Tibial nerve (tissue), 4 donors: ENCODE measurements at places on chromosomes 7 and 10.

GRCh38 chr7:2120251-2120660, 112.5 kb downstream of the MAD1L1 start:
- H3K4me1 ChIP-seq, result peaks cover 18% of the 10 kb centered on the region
- no peak overlapping the region for H3K27ac ChIP-seq
- no peaks in the 10 kb centered on the region for H3K27me3 ChIP-seq
- H3K36me3 ChIP-seq, result no peaks in the 10 kb centered on the region
- H3K4me3 ChIP-seq, result no peak overlapping the region

- H3K4me3 ChIP-seq, result no peak overlapping the region
- no peaks in the 10 kb centered on the region for H3K4me1 ChIP-seq
- H3K27me3 ChIP-seq, result no peaks in the 10 kb centered on the region
- no peaks in the 10 kb centered on the region for H3K36me3 ChIP-seq
Observed at GRCh38 chr10:73117976-73118743, 7.9 kb downstream of the NUDT13 start.

GRCh38 chr7:159061674-159062212, 82.9 kb downstream of the VIPR2 start:
- no peak overlapping the region for H3K4me3 ChIP-seq
- H3K27me3 ChIP-seq, result no peaks in the 10 kb centered on the region
- H3K36me3 ChIP-seq, result no peaks in the 10 kb centered on the region
- no peak overlapping the region for H3K27ac ChIP-seq

DNA sequence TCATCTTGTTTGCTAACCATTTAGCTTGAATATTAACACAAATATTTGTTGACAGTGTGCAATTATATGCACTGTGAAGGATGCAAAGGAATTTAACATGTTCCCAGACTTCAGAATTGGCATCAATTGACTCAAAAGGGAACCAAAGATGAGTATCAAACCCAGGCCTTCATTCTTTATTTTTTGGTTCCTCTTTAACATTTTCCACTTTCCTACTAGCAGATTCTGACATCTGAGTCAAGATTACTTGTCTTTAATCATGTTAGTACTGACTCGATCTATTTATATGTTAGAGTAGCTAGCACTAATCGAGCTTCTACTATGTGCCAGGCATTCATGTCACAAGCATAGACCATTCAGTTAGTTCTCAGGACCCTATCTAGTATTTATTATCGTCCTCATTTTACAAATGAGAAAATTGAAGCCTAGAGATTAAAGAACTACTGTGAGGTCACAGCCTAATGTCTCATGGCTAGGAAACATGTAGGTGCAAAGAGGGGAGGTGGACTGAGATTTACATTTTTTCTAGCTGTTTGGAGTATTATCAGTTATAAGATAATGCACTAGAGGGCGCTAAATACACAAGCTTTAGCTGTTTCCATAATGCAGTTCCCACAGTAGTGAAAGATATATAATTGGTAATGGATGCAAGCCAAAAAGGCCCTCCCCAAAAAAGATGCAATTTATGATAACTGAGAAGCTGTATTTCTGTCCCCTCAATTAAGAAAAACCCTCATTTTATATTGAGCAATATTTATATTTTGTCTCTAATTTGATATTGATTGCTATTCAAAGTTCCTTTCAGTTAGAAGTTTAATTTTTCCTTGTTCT, 32.9 kb upstream of the KMT2E start:
- peaks cover 70% of the 10 kb centered on the region for H3K4me1 ChIP-seq
- H3K4me3 ChIP-seq, result no peak overlapping the region
- H3K27me3 ChIP-seq, result no peaks in the 10 kb centered on the region
- no peak for DNase-seq
- peak overlapping the region; percentile 99 for H3K27ac ChIP-seq

GRCh38 chr7:3887096-3887690, 586.1 kb downstream of the SDK1 start:
- H3K4me1 ChIP-seq, result no peaks in the 10 kb centered on the region
- no peak overlapping the region for H3K27ac ChIP-seq
- DNase-seq, result no peak
- H3K36me3 ChIP-seq, result no peaks in the 10 kb centered on the region
- no peak overlapping the region for H3K4me3 ChIP-seq

DNA sequence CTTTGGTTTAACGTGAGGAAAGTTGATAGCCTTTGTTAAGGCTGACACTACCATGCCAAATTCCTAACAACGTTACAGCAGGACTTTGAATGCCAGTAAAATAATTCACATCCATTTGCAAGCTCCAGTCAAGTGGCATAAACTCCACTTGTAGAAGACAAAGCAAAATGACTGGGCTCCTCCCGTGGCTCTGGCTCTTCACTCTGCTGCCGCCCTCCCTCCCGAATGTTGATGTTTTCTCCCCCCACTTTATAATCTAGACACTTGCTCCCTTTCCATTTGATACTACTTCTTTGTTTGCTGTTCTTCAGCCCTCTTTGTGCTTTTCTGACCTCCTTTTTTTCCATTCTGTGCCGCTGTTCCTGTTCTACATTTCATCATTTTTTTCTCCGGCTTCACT, 22.8 kb upstream of the ITGB8 start:
- no peak for DNase-seq
- no peaks in the 10 kb centered on the region for H3K36me3 ChIP-seq
- no peaks in the 10 kb centered on the region for H3K4me1 ChIP-seq
- H3K27me3 ChIP-seq, result no peaks in the 10 kb centered on the region
- H3K4me3 ChIP-seq, result peak overlapping the region; percentile 28

GRCh38 chr10:10677479-10677878, 340.2 kb upstream of the CELF2 start:
- no peaks in the 10 kb centered on the region for H3K36me3 ChIP-seq
- H3K4me3 ChIP-seq, result no peak overlapping the region
- DNase-seq, result peak; percentile 28
- no peak overlapping the region for H3K27ac ChIP-seq

DNA sequence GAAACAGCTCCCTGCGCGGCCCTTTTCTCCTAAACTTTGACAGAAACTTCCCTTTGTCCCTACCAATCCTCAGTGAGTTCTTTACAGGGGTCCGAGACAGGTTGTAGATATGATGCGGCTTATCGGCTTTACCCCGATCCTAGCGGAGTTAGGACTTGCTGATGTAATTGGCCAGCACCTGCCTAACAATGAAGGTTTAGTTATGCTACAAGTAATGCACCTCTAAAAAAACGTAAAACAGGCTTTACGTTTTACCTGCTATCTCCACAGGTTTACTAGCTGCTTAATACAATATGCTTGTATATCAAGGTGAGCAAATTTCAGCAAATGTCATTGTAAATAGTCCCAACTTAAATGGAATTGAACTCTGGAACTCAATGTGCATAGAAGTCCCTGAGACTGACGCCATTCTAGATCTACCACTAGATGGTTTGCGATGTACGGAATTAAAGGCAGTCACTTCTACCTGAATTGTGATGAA, 697 bp upstream of the SNX13 start:
- DNase-seq, result no peak
- no peaks in the 10 kb centered on the region for H3K27me3 ChIP-seq
- peaks cover 4% of the 10 kb centered on the region for H3K4me1 ChIP-seq
- H3K4me3 ChIP-seq, result peak overlapping the region; percentile 81
- H3K36me3 ChIP-seq, result no peaks in the 10 kb centered on the region

DNA sequence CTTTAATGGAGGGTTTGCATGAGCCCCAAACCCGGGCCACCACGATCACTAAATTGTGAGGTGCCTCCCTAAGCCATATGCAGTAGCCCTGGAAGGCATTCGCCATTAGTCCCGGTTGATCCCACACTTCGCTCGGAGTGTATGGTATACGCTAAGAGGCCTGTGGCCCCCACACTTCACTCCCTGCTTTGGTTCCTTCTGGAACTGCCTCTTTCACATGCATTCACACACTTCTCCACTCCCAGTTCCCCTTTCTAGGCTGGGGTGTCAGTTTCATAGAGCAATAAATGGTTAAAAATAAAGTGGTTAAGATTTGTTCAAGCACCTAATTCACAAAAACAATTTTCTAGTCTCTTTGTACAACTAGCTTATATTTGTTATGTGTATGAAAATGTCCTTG, 212.1 kb upstream of the KCND2 start:
- no peaks in the 10 kb centered on the region for H3K36me3 ChIP-seq
- H3K27me3 ChIP-seq, result no peaks in the 10 kb centered on the region
- no peak overlapping the region for H3K27ac ChIP-seq
- H3K4me3 ChIP-seq, result no peak overlapping the region
- no peaks in the 10 kb centered on the region for H3K4me1 ChIP-seq
- DNase-seq, result no peak

DNA sequence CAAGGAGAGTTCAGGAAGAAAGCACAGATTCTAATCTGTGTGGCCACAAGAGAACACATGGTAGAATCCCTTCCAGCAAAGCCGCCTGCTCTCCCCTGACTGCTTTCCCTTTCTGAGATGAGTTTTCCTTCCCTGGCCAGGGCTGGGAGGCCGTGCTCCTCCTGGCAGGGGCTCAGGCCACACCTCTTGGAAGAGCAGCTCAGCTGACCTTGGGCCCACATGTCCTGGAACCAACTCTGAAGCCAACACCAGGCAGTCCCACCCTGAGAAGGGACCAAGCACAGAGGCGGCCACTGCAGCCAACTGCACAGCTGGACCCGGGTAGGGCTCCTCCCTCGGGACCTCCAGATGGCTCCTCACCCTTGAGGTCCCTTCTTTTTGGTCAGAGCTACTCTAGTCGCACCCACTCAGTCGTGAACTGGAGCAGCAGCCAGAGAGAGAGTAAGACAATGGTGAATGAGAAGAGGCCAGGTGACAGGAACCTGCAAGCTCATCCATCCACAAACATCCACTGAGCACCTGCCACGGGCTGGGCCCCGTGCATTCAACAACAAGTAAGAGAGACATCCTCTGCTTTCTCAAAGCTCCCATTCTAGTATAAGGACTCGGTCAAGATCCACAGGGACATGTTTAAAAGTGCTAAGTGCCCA, 40.3 kb downstream of the FAM53B start:
- peak; percentile 73 for DNase-seq
- no peaks in the 10 kb centered on the region for H3K36me3 ChIP-seq
- no peak overlapping the region for H3K4me3 ChIP-seq
- H3K4me1 ChIP-seq, result peaks cover 100% of the 10 kb centered on the region
- H3K27ac ChIP-seq, result peak overlapping the region; percentile 98
- no peaks in the 10 kb centered on the region for H3K27me3 ChIP-seq

- H3K36me3 ChIP-seq, result no peaks in the 10 kb centered on the region
- H3K27ac ChIP-seq, result no peak overlapping the region
- peaks cover 60% of the 10 kb centered on the region for H3K4me1 ChIP-seq
- DNase-seq, result no peak
Observed at GRCh38 chr10:69332278-69333010, 54.1 kb downstream of the HK1 start.
